Upper lobe of left lung (tissue), 6 donors: ENCODE measurements at places on chromosomes 6 and 20.

- DNase-seq = no peak
These were observed 45.1 kb downstream of the RAMACL start for GRCh38 chr6:166541366-166541765.

DNA sequence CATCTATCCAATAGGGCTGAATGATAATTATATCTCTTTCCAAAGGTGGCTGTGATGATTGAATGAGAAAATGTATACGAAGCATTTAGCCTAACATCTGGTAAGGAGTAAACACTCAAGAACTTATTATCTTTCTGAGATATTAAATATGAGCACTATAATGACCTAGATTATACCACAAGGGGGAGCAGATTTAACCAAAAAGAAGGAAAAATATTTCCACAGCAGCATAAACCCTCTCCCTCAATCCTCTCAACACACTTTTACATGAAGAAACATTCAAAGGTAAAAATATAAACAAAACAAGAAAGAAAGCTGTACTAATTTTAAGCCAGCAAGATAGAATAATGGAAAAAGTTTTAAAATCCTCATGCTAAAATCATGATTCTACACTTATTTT is 68.4 kb downstream of the SHPRH start:
- DNase-seq = no peak

DNA sequence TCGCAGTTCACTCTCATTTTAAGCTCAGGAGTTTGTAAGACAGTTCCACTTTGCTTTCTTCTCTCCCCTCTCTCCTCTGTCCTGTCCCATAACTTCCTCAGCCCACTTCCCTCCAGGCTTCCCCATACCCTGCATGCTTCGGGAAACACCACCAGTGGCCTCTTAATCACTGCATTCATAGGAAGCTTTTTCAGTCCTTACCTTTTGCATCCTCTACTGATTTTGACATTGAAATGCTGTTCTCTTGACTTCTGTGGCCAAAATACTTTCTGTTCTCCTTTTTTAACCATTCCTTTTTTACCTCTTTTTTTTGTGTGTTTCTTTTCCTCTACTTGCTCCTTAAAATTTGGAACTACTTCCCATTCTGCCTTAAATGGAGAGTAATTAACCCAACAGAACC is 69.7 kb downstream of the HIVEP1 start:
- no peak for DNase-seq

DNA sequence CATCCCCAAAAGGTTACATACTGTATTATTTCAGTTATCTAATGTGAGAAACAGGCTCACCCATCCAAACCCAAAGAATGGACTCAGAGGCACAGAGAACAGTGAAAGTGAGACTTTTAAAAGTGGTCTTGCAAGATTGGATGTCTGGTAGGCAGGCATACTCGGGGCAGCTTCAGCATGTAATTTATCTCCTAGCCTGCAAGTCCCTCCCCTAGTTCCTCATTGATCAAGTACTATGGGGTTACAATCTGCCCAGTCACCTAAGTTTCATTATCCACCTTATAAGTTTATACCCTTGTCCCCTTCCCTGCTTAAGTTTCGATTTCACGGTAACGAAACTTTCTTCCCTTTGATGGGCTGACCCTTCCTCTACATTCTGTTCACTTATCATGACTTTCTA is 20.8 kb upstream of the ZNF451 start:
- DNase-seq = no peak

GRCh38 chr20:60137657-60138245 is 179.5 kb downstream of the CDH26 start:
- DNase-seq = no peak
